ENCODE measurements at places on chromosomes 4 and X. TPM values are rescaled to one million over a fixed set of nuclear protein-coding genes. Genes with fewer than 3 reads are reported as not detected.

The ARHGAP36 gene
- total RNA-seq: not detected

The F9 gene
- total RNA-seq: not detected

The MAGEA2B gene
- total RNA-seq: not detected

- H3K27me3 ChIP-seq: no peaks in the 10 kb centered on the region
- H3K4me3 ChIP-seq: no peak overlapping the region
- no peaks in the 10 kb centered on the region for H3K4me1 ChIP-seq
- DNase-seq: no peak
- no peaks in the 10 kb centered on the region for H3K36me3 ChIP-seq
Measured at GRCh38 chr4:35541888-35542213, 702.5 kb downstream of the ARAP2 start.

- no peaks in the 10 kb centered on the region for H3K36me3 ChIP-seq
- H3K4me3 ChIP-seq: no peak overlapping the region
- no peaks in the 10 kb centered on the region for H3K27me3 ChIP-seq
- no peak for DNase-seq
- H3K4me1 ChIP-seq: no peaks in the 10 kb centered on the region
Measured at GRCh38 chrX:54087661-54088060, 43.4 kb upstream of the PHF8 start.

GRCh38 chrX:109954955-109955354 is 48.0 kb upstream of the TMEM164 start:
- no peaks in the 10 kb centered on the region for H3K36me3 ChIP-seq
- H3K27me3 ChIP-seq: no peaks in the 10 kb centered on the region
- DNase-seq: no peak
- no peaks in the 10 kb centered on the region for H3K4me1 ChIP-seq
- H3K27ac ChIP-seq: no peak overlapping the region
- no peak overlapping the region for H3K4me3 ChIP-seq

The CDX4 gene
- not detected for total RNA-seq

- no peaks in the 10 kb centered on the region for H3K27me3 ChIP-seq
- H3K4me3 ChIP-seq: no peak overlapping the region
- H3K27ac ChIP-seq: no peak overlapping the region
- H3K36me3 ChIP-seq: no peaks in the 10 kb centered on the region
- no peak for DNase-seq
- H3K4me1 ChIP-seq: no peaks in the 10 kb centered on the region
Measured at GRCh38 chr4:110454441-110454840, 21.5 kb upstream of the ENPEP start.
